ENCODE measurements at places on chromosomes 13 and 19.

DNA sequence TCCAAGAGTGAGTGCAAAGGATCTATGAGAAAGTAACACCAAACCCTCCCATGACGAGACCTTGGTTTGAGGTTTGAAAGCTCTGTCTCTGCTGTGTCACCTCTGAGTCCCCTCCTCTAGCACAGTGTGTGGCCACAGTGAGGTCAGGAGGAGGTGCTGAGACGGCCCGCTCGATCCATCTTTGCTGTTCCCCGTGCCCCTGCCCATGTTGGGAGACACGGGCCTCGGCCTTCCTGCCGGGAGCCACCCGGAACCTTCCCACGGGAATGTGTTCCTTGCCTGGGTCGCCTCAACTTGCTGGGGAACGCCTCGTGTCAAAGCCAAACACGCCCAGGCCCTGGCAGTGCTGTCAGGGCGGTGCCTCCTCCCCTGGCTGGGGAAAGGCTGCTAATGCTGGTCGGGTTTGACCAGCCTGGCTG, 10.1 kb downstream of the NANOS3 start:
- no peak for DNase-seq

- no peak for DNase-seq
Observed at GRCh38 chr19:38740257-38740592, 4.0 kb downstream of the CAPN12 start.

DNA sequence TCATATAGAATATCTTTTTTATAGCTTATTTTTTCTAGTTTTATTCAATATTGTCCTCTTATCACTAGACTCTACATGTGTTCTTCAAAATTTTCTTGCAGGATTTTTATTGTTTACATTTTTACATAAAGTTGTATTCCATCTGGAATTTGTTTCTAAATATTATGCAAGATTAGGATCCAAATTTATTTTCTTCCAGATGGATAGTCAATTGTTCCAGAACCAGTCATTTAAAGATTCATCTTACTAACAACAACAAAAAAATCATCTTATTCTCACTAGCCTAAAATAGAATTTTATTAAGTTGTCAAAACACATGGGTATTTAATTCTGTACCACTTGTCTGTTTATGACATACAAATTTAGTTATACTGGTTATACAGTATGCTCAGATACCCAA, 390.4 kb upstream of the GPC6 start:
- DNase-seq: no peak

GRCh38 chr19:28876609-28877123, 336.3 kb downstream of the UQCRFS1 start:
- DNase-seq: no peak

DNA sequence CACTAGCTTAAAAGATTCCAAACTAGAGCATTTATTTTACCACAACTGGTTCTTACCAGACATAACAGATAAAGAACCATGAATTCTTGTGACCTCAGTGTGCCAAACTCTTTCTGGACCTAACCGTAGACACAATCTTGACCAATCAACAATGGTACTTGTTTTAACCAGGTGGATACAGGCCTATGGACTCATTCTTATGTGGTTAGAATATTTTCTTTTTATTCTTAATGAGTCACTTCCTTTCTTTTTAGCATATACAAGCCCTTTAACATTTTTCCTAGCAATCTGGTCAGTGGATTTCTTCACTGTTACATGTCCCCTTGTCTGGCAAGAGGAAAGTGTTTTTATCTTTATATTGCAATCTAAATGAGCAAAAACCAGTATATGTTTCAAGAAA, 792.1 kb upstream of the SPRY2 start:
- no peak for DNase-seq

DNA sequence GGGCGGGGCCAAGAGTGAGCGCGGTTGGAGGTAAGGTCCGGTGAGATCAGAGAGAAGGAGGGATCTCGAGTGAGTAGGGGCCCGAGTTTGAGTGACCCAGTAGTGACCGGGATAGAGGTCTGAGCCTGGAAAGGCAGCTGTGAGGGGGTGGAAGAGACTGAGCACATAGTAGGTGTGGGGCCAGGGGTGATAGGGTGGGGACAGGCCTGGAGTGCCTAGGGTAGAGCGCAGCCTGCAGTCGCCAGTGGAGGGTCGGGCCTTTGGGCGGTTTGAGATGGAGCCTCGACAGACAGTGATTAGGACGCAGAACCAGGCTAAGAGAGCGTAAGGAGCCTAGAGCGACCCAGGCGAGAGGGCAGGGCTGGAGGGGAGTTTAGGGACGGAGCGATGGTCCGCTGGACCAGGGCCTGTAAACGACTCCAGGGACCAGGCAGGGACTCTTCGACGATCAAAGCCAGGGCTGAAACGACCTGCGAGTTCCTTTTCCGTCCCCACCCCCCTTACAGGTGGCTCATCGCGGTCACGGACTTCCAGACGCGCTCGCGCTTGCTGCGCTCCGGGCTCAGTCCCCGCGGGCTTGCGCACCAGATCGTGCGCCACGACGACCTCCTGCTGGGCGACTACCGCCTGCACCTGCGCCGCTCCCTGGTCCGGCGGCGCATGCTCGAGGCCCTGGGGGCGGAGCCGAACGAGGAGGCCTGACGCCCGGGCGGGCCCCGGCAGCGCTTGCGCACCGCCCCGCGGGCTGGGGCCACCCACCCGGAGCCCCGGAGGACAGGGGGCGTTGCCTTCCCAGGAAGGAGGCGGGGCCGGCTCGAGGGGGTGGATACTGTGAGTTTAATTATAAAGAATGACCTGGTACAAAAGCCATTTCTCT, 9.4 kb downstream of the C19orf81 start:
- peak; percentile 71 for DNase-seq

DNA sequence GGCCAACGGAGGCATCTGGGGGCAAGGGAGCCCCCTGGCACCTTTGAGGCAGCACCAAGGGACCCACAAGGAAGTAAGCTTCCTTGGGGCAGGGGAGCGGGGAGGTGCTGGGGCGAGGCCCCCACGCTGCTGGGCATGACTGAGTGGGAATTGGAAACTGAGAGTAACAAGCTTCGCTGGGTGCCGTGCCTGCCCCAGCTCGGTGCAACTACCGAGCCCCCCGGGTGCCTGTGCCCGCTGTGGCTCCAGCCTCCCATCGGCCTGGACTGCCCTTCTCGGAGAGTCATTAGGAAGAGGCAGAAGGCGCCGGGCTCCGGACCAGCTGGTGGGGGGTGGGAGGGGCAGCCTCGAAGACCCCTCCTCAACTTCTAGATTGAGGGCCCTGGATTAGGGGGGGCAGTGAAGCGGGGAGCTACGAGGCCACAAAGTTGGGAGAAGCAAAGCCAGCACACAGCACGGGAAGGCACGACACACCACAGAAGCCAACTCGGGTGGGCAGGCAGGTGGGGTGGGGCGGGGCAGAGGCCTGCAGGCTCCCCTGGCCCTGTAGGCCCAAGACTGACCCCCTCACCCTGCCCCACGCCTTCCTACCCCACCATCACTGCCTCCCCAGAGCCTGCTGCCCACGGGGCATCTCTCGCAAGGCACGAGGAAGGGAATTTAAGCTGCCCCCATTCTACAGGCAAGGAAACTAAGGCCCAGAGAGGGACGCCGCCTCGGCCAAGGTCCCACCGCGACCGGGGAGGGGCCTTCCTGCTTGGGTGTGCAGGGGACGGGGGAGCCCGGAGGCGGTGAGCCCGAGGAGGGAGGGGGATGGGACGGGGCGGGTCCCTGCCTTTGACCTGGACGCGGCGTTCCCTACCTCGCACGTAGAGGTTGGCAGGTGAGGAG, 83.2 kb downstream of the PTPRS start:
- DNase-seq: no peak

DNA sequence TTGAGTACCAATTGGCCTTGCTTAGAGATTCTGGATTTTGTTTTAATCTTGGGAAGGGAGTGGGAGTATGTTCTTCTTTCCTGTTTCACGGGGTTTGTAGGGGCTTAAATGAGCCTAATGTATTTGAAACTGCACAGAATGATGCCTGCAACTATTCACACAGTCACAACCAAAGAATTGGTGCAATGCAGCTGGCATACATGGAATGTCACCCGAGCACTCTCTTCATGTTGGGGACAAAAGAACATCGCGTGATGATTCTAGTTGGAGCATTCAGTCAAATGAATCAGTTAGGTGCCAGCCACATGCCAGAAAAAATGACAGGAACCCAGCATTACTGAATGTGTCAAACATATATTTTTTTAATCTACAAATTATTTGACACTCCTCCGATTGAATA, 22.1 kb downstream of the STARD13 start:
- DNase-seq: no peak

GRCh38 chr13:46947425-46948191, 50.8 kb upstream of the HTR2A start:
- no peak for DNase-seq

DNA sequence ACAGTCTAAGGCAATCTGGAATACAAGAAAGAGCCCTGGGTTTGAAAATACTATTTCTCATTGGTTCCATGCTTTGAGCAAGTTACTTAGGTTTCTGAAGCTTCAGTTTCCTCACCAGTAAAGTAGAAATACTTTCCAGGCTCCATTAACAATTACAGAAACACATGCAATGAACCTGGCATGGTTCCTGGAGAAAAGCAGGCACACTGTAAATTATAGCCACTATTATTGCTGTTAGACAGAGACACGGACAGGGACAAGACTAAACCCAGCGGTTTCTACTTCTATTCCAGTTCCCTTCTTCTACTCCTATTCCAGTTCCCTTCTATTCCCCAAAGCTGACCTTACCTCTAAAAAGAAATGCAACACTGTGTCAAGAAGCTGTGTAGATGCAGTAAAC, 41.2 kb downstream of the MIPEP start:
- DNase-seq: no peak

DNA sequence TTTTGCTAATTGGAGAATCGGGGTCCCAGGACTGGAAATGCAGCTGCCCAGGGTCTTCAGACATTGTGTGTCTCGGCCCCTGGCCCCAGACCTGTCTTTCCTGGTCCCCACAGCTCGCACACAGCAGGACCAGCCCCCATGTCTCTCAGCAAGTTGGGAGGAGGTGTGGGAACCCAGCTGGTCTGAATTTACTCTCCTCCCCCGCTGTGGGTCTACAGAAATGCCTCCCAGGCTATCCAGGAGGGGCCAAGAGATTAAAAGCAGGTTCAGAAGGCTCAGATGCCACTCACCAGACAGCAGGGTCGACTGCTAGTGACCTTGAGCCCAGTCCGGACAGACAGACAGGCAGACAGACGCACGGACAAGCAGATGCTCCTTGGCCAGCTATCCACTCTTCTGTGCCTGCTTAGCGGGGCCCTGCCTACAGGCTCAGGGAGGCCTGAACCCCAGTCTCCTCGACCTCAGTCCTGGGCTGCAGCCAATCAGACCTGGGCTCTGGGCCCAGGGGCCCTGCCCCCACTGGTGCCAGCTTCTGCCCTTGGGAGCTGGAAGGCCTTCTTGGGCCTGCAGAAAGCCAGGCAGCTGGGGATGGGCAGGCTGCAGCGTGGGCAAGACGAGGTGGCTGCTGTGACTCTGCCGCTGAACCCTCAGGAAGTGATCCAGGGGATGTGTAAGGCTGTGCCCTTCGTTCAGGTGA, at the start of gene DAND5:
TSS of gene DAND5 (plus strand) at position 285 of the 697 bp plus-strand sequence. CDS start at position 370, 85 bp downstream.
- DNase-seq: peak; percentile 30

GRCh38 chr13:60335531-60335930, 61.5 kb upstream of the TDRD3 start:
- no peak for DNase-seq

- peak; percentile 52 for DNase-seq
Observed at GRCh38 chr19:1450735-1451731, 1.1 kb downstream of the APC2 start.

DNA sequence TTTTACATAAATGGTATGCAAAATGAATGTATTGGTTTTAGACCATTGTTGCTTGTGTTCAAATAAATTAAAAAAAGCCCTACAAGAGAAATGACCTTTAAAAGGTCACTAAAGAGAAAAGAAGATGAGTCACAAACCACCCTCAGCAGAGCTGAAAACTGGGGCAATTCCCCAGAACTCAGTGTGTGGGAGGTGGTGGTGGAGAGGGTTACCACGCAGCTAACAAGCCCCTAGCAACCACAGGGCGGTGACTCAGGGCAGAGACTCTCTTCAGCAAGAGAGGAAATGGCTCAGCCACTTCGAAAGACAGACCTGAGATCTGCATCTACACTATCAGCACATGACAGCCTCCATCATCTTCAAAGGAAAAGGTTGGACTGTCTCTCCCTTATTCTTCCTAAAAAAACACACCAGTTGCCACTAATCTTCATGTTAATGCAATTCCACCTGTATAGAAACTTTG, 29.4 kb upstream of the NDFIP2 start:
- no peak for DNase-seq

DNA sequence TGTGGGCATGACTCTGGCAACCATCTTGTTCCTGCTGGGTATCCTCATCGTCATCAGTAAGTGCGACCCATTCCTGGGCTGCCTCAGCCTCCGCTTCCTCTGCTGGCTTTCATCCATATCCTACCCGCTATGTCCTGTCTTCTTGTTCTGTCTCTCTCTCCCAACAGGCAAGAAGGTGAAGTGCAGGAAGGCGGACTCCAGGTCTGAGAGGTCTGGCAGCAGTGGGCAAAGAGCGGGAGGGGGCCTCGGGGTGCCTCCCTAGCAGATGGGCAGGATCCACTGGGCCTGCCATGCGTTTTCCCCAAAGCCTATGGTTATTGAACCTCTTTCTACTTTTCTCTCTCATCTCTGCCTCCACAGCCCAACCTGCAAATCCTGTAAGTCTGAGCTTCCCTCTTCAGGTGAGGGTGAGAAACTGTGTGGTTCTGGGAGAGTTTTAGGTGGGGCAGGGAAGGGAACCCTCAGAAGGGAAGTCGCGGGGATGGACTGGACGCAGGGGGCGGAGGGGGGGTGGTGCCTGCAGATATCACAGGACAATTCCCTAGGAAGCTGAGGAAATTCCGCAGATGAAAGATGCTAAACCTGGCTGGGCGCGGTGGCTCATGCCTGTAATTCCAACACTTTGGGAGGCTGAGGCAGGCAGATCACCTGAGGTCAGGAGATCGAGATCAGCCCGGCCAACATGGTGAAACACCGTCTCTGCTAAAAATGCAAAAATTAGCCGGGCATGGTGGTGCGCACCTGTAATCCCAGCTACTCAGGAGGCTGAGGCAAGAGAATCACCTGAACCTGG, 3.1 kb upstream of the FXYD5 start:
- DNase-seq: no peak

GRCh38 chr19:44808463-44809371, at the start of gene BCAM:
Gene BCAM, plus strand, starts transcription at chr19:44809103. Its CDS starts 22 bp downstream, at chr19:44809125.
- no peak for DNase-seq

- DNase-seq: peak; percentile 12
Observed at GRCh38 chr19:11422163-11423065, 3.3 kb upstream of the RGL3 start.

GRCh38 chr13:28653111-28653510, 5.8 kb upstream of the POMP start:
- no peak for DNase-seq

DNA sequence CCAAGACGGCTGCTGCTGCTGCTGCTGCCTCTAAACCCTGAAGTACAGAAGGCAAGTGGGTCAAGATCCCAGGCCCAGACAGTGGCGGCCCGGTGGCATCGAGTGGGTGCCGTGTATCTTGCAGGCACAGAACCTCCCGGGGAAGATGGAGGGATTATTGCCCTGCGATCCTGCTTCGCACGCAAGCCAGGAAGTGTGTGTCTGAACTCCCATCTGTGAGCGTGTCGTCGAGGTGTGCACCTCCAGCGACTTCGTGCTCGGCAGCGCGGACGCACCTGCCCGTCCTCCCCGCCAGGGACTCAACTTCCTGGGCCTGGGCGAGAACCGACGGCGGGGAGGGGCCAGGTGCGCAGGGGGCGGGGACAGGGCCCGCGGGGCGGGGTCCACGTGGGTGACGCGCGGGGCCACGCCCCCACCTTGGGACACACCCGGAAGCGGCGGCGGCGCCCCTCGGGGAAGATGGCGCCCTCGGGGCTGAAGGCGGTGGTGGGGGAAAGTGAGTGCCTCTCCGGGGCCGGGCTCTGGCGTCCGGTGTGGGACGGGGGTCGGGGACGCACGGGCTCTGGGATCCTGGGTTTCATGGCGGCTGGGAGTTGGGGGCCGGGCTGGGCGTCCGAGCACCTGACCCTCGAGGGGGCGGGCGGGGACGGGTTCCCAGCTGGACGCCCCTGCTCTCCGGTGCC, at the start of gene STXBP2:
TSS of gene STXBP2 (plus strand) at position 420 of the 683 bp plus-strand sequence. CDS start at position 460, 40 bp downstream.
- peak; percentile 17 for DNase-seq

Measured in C1 segment of cervical spinal cord (tissue), 14 donors.